Femur (tissue), 1 donor: ENCODE measurements at places on chromosomes 13 and 19.

GRCh38 chr13:59631271-59631670 is 532.5 kb downstream of the DIAPH3 start:
- no peak for DNase-seq

DNA sequence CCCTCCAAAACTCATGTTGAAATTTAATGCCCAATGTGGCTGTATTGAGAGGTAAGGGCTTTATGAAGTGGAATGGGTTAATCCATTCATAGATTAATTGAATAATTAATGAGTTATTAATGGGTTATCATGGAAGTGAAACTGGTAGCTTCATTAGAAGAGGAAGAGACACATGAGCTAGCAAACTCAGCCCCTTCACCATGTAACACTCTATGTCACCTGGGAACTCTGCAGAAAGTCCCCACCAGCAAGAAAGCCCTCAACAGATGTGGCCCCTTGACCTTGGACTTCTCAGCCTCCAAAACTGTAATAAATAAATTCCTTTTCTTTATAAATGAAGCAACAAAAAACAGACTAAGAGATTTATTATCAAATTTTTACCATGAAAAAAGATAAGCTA is 223.5 kb downstream of the KLF12 start:
- DNase-seq: no peak

GRCh38 chr19:44635581-44636438 is 7.9 kb upstream of the PVR start:
- peak; percentile 45 for DNase-seq

- DNase-seq: no peak
Measured at GRCh38 chr19:23283925-23284324, 33.7 kb upstream of the ZNF724 start.

DNA sequence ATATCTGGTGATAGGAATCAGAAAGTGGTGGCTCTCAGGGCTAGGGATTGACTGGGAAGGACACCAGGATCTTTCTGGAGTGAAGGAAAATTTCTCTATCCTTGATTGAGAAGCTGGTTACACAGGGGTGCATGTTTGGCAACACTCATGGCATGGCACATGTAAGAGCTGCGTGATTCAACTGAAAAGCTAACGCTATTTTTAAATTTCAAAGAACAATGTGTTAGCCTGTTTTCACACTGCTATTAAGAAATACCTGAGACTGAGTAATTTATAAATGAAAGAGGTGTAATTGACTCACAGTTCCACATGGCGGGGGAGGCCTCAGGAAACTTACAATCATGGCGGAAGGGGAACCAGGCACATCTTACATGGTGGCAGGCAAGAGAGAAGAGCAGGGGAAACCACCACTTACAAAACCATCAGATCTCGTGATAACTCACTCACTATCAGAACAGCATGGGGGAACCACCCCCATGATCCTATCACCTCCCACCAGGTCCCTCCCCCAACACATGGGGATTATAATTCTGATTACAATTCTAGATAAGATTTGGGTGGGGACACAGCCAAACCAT is 7.4 kb downstream of the SIGLEC8 start:
- no peak for DNase-seq

- no peak for DNase-seq
Measured at GRCh38 chr19:34082289-34083077, 89.8 kb upstream of the LSM14A start.

DNA sequence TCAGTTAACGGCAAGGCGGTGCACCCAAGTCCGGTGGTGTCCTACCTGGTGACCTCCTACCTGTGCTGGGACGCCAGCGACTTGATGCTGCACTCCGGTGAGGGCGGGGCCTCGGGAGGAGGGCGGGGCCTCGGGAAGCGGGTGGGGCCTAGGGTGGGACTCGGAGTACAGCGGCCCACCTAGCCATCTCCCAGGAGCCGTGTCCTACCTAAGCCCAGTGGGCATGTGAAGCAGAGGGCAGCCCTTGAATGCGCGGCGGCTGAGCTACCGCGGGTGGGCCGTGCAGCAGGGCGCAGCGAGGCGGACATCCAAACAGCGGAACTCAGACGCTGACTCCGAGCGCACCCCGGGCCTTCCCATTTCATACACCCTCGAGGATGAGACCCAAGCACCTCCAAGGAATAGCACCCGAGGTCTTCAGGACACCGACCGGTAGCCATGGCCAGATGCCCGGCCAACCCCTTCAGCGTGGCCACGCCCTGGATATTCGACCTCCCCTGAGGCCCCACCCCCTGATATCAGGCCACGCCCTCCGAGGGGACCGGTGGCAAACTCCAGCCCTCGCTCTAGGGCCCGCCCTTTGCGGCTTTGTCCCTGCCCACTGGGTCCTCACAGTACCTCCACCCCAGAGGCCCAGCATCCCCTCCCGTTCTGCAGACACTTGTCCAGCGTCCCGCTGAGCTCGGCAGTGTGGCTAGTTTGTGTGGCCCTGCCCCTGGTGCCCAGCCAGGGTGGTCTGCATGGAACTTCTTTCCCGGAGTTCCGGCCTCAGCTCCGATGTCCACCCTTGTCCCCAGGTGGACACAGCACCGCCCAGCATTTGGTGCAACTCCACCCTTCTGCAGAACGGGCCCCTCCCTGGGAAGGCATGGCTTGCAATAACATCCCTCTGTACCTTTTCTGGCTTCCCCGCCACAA is 5.4 kb downstream of the KLK1 start:
- DNase-seq: no peak

GRCh38 chr19:8446061-8446709 is 1.4 kb downstream of the HNRNPM start:
- DNase-seq: no peak

GRCh38 chr13:35255241-35255640 is 221.2 kb downstream of the MAB21L1 start:
- DNase-seq: no peak

DNA sequence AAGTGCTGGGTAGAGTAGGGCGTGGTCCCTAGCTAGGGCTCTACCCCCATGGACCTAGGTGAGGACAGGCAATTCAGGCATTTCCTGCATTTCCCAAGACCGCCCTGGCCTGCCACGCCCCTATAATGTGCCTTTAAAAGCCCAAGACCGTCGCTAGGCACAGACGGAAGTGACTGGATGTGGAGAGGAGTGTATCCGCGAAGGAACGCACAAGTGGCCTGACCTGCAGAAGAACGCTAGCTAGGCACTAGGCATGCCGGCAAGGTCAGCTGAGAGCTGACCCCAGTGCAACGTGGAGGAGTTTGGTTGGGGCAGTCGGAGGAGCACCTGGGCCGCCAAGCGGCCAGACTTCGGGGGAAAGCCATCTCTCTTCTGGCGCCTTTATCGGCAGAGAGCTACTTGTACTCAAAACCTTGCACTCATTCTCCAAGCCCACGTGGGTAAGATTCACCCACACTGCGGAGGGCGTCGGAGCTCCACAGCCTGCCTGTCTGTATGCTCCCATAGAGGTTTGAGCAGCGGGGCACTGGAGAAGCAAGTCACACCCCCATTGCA is 370.0 kb downstream of the FGF9 start:
- no peak for DNase-seq

- no peak for DNase-seq
Measured at GRCh38 chr19:30710721-30711120, 338.5 kb downstream of the ZNF536 start.

- DNase-seq: no peak
Measured at GRCh38 chr13:40460116-40460515, 206.3 kb downstream of the FOXO1 start.

DNA sequence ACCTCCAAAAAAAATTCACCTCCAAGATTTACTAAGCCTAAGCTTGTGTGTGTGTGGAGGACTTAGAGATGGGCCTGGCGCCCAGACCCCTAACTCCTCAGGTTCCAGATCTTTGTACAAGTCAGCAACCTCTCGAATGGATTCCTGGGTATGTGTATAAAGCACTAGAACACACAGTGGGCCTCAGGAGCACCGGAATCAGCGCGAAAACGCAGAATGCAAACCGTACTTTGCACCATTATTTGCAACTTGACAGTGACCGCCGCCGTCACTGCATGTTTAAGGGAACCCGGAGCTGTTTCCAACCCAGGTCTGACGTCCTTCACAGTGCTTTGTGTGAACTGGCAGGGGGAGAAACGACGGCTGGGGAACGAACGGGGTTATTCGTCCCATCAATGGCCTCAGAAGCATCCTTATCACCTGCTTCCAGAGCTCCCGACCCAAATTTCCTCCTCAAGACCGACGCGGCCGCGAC is 688 bp downstream of the ZNF606 start:
- peak; percentile 33 for DNase-seq

DNA sequence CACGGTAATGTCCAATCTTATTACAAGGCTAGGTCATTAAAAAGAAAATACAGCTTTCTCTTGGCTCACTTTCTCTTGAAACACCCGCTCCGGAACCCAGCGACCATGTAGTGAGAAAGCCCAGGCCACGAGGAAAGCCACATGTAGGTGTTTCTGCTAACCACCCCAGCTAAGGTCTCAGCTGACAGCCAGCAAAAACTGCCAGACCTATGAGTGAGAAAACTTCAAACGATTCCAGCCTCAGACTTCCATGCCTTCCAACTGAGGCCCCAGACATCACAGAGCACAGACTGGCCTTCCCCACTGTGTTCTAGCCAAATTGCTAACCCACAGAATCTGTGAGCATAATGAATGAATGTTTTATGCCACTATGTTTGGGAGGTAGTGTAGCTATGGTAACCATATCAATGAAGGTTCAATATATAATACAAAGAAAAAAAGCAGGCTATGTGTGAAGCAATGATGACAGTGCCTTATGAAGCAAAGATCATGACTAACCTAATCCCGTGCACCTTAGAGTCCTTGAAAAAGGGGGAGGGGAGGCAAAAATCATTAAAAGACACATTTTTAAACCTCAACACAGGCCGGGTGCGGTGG is 11.9 kb upstream of the TPTE2 start:
- DNase-seq: no peak

DNA sequence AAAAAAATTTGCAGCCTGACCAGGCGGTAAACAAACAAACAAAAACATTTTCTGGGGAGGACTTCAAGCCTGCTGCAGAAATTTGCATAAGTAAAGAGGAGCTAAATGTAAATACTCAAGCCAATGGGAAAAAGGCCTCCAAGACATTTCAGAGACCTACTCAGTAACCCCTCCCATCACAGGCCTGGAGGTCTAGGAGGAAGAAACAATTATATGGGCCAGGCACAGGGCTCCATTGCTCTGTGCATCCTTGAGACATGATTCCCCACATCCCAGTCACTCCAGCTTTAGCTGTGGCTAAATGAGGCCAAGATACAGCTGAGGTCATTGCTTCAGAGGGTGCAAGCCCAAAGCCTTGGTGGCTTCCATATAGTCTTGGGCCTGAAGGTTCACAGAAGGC is 793.4 kb downstream of the SLITRK1 start:
- no peak for DNase-seq

GRCh38 chr13:28991764-28992163 is 171.6 kb downstream of the MTUS2 start:
- DNase-seq: no peak

DNA sequence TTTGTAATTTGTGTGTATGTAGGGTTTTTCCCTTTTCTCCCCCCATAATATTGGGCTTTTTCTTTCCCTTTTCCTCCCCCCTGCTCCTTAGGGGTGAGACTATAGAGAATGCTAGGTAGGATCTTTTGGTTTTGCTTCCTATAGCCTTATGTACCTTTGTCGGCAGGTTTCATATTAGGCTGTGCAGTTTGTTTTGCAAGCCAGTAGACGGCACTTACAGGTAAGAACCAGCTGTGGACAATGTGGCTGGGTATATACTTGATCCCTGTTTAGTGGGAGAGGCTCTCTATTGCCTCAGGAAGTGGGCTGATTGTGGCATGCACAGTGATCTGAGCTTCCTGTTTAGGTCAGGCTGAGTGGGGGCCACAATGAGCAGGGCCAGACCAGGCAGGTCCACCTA is 359.2 kb upstream of the OBI1 start:
- no peak for DNase-seq

- DNase-seq: no peak
Measured at GRCh38 chr19:3768015-3768747, 3.8 kb downstream of the RAX2 start.

GRCh38 chr13:90302107-90302506 is 1045.4 kb upstream of the MIR17HG start:
- DNase-seq: no peak

GRCh38 chr19:57830071-57830602 is at the start of gene ZNF587B:
Gene ZNF587B (plus strand): TSS chr19:57830299. CDS start chr19:57830529, 230 bp downstream.
- DNase-seq: peak; percentile 72

DNA sequence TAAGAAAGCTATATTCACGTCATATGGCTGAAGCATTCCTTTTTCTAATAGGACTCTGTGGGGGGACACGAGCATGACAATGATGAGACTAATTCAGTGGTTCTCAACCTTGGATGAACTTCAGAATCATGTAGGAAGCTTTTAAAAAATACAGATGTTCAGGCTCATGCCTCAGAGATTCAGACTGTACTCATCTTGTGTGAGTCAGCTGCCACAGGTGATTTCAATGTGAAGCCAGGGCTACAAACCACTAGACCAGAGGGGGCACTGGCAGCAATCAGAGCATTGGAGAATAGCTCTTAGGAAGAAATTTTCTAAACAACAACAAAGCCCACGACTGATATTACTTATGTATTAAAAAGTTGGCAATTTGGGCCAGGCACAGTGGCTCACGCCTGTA is 91.7 kb downstream of the SERP2 start:
- DNase-seq: no peak

DNA sequence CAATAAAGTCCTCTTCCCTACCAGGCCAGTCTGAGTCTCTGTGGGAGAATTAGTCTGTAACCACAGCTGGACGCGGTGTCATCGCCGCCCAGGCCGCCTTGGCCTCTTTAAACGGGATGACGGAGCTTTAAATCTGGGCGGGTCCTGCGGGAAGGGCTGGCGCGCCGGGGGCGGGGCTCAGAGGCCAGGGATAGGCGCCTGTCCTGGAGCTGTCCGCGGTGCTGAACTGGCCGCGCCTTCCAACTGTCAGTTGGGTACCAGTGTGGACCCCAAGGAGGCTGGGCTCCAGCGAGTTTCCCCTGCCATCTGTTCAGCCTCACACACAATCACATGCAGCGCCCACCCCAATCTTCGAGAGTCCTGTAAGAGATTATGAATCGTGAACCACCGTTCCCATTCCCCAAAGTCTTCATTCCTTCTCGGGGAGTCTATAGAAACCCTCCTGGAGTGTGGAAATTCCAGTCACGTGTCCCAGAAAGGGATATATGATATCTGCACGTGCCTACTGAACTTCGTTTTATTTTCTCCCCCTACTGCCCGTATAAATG is 11.5 kb downstream of the APLP1 start:
- peak; percentile 92 for DNase-seq

DNA sequence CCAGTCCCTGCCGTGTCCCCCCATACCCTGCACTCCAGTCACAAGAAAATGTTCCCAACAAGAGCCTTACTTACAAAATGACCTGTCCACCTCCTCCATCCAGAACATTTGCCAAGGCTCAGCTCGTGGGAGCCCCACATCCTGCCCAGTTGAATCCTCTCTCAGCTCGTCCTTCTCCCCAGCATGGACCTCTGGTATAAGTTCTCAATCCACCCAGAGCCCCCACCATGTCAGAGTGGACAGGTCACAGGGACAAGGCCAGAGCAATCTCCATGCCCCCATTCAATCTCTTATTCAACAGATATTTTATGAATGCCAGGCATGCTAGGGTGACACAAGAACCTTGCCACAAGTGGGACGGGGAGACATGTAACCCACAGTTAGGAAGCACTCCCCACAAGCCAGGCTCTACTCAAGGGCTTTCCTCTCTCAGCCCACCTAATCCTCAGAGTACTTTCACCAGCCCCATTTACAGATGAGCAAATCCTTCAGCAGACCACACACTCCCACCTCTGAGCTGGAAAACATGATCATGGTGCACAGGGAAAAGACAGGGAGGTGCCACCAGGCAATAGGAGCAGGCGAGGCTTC is 15.1 kb downstream of the DEDD2 start:
- DNase-seq: no peak
